ENCODE measurements at places on chromosomes 6 and 20.

DNA sequence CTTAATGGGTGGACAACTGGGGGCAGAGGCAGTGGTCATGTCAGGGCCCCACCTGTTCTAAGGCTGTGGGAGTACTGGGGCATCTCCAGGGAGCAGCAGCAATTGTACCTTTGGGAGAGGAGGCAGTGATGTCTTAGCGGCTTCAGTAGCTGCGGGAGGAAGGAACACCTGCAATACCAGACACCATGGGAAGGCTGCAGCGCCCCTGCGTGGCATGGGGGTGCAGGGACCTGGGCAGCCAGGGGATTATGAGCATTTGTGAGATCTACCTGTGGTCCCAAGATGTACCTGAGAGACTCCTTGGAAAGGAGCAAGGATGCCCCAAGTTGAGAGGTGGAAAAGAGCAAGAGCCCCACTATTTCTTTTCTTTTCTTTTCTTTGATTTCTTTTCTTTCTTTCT lies 112.1 kb upstream of the GPR6 start:
- no peak for DNase-seq

GRCh38 chr20:37846573-37846972 lies 56.4 kb upstream of the VSTM2L start:
- no peak for DNase-seq

GRCh38 chr20:18360635-18361034 lies 72.3 kb downstream of the ZNF133 start:
- DNase-seq: no peak

- no peak for DNase-seq
Observed at GRCh38 chr6:72861935-72862432, 240.1 kb downstream of the KCNQ5 start.

DNA sequence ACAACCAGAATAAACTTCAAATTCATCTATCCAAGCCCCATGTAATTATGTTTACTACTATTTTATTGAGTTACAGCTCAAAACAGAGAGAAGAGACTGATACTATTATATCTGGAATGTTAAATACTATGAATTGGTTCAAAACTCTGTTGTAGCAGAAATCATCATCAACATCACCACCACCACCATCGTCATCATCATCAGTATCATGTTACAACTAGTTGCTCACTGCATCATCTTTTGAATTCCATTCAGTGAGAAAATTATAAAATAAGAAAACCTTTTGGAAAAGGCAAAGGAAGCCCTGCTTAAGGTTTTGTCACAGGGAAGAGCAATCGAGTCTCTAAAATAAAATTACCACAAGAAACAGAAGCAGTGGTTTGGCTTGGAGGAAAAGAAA lies 36.2 kb upstream of the THEMIS start:
- no peak for DNase-seq

- DNase-seq: peak; percentile 40
Observed at GRCh38 chr6:111096246-111096645, 8.9 kb downstream of the SLC16A10 start.

DNA sequence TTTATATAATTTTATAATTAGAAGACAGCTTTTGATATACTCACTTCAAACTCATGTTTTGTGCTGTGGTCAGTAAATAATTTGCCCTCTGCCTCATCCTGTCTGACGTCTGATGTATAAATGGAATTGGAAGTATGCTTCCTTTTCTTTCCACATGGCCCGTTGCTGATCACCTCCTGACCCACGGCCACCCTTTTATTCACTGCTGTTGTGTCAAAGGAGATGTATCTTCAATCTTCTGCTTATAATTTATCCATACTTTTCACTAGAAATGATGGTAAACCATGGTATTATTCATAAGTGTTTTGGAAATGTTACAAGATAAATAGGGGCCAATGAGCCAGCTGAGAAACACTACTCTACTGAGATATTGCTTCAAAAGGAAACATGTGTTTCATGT lies 841.8 kb downstream of the PHF3 start:
- no peak for DNase-seq

- no peak for DNase-seq
Observed at GRCh38 chr20:17963114-17963897, 5.3 kb downstream of the SNX5 start.

- no peak for DNase-seq
Observed at GRCh38 chr20:62597416-62598115, 44.7 kb upstream of the SLCO4A1 start.

- no peak for DNase-seq
Observed at GRCh38 chr20:54014293-54014926, 56.0 kb downstream of the BCAS1 start.

GRCh38 chr20:33868595-33868994 lies 57.4 kb downstream of the CHMP4B start:
- DNase-seq: no peak

- DNase-seq: no peak
Observed at GRCh38 chr6:75029333-75029732, 176.5 kb downstream of the COL12A1 start.

GRCh38 chr6:7540595-7540994 lies 876 bp upstream of the DSP start:
- no peak for DNase-seq

DNA sequence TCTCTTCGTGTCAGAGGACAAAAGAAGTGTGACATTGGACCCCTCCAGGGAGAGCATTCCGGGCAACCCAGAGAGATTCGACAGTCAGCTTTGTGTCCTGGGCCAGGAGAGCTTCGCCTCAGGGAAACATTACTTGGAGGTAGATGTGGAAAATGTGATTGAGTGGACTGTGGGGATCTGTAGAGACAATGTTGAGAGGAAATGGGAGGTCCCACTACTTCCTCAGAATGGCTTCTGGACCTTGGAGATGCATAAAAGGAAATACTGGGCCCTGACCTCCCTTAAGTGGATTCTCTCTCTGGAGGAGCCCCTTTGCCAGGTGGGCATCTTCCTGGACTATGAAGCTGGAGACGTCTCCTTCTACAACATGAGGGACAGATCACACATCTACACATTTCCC lies 9.5 kb upstream of the BTN3A3 start:
- no peak for DNase-seq

GRCh38 chr6:2507016-2507415 lies 243.7 kb downstream of the MYLK4 start:
- no peak for DNase-seq

- no peak for DNase-seq
Observed at GRCh38 chr6:157753291-157753690, 69.8 kb upstream of the SNX9 start.

DNA sequence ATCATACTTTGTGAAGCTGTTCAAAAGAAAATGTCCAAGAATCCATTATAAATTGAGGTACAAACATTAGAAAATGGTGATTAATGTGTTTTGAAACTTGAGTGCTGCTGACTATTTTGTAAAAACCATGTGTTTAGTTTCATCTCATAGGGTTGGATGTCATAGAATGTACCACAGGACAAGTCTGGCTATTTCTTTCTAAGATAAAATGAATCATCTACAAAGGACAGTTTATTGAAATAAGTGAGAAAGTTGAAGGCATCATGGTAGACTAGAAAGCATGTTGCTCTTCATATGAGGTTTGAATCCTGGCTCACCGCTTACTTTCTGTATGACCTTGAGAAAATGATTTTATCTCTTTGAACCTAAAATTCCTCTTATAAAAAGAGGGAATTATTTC lies 29.2 kb upstream of the SMAP1 start:
- DNase-seq: no peak

GRCh38 chr6:36605560-36606391 lies 11.6 kb downstream of the SRSF3 start:
- DNase-seq: no peak

DNA sequence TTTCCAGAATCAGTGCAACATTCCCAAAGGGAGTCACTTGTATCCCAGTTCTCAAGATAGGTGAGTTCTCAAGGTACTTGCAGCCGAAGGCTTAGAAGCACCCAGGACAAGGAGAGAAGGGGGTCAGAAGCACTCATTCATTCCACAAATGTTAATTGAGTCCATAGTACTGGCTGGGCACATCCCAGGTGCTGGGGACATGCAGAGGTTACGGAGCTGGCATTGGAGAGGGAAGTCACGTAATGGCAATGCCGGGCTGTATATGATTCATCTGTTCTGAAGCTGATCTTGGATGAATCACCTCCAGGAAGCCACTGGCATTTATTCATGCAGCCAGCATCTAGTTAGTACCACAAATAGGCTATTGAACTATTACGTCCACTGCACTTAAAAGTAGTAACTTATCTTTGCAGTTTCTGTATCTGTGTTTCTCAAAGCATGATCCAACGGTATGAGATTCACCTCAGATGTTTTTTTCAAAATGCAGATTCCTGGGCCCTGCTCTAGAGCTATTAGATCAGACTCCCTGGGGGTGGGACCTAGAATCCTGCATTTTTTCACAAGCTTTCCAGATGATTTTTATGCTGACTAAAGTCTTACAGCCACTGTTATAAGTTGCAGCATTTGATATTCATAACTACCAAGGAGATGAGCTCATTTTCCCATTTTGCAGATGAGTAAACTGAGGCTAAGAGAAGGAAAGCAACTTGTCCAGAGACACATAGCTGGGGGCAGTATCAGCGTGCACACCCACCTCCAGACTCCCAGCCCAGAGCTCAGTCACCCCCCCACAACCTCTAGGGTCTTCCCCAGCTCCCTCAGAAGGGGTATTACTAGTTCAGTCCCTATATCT lies 44.1 kb upstream of the ID1 start:
- DNase-seq: no peak

DNA sequence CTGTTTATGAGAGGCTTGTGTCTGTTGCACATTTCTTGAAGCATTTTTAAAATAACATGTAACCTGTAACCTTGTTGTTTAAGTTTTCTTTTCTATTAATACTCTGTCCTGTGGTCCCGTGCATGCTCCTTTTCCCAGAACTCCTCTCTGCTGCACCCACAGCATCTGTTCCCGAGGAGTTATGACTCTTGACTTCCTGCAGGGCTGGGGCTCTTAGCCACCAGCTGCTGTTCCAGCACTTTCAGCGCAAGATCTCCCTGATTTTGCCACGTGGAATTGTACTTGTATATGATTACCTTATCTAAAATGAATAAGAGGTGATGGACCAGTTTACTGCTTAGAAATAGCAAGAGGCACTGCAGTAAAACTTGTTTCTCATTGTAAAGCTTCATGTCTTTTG lies 150.6 kb downstream of the QKI start:
- DNase-seq: no peak

DNA sequence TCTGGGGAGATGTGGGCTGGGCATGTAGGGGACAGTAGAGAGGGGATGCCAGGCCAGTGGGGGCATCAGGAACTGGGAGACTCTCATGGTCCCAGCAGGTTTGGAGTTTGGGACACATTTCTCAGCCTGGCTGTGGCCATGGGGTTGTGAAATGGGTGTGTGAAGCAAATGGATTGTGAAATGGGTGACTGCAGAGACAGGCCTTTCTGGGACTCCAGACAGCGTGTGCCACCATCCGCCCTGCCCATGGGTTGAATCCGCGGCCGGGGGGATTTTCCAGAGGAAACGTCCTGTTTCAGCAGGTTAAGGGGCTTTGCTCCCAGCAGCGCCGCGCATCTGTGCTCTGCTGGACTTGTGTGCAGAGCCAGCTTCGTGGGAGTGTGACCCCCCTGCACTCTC lies 3.7 kb upstream of the PMEPA1 start:
- no peak for DNase-seq

GRCh38 chr6:4374216-4374615 lies 238.8 kb upstream of the ECI2 start:
- DNase-seq: no peak

DNA sequence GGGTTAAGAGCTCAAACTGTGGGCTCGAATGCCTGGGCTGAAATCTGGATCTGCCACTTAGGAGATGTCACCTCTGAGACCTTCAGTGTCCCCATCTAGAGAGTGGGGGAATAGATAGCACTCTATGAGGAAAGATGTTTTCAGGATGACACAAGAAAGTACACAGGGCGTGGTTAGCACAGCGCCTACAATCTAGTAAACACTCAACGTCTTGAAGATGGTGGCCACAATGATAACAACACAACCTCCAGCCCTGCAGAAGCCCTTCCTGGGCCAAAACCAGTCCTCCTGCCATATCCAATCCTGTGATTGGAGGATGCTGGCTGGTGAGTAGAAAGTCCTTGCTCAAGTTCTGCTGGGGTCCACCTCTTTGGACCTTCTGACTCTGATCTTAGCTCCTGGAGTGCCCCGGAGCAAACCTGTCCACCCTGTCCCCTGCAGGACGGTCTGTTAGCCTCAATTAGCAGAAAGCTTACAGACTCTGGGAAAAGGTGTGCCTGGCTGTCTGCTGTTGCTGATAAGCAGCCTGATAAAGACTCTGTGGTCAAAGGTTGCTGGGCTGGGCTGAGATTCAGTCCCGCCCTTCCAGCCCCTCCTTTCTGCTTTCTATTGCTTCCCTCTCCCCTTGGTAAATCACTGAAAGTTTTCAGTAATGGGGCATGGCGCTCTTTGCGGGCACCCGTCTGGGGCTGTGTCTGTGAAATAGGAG lies 8.2 kb downstream of the EDN3 start:
- DNase-seq: no peak

DNA sequence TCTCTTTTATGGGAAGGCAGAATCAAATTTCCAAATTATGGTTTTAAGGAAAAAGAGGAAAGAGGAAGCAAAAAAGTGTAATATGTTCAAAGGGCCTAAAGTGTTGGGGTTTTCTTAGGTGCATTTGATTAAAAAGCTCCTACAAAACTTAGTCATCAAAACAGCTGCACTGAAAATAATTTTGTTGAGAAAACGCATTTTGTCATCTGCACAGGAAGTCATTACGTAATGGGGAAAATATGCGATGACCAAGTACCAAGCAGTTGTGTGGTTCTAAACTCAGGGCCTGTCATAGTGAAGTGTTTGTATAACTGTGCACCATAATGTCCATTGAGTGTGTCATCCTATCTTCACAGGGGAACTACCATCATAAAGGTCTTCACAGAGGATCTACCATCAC lies 15.6 kb downstream of the HAO1 start:
- DNase-seq: no peak

DNA sequence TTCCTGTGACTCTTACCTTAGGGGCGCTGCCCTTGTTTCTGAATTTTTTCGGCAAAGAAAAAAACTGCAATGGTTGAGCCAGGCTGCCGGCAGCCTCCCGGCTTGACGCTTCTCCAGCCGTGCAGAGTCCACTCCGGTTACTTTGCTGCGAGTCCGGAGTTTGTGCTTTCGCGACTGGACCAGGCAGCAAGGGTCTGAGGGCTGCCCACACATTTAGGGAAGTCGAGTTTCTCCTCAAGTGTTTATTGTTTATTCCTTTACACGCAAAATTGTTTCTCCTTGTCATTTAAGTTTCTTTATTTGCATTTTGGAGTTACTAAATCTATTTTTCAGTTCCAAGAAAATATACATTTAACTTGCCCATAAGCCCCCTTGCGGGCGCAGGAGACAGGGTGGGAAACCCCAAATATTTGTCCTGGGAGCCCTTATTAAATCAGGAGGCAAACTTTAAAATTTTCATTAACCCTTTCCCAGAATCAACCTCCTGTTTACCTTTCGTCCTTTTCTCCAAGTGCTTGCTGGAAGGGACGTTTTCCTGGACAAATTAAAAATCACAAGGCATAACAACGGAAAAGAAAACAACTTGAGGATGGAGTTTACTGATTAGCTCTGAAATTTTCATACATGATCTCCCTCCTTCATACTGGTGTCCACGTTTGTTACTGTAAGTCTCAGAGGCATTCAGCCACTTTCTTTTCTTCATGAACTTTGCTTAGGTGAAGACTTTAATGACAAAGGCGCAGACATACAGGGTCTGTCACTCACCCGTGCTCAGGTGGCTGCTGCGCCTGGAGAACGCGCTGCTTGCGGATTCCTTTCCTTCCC lies 1.7 kb upstream of the PDE10A start:
- DNase-seq: no peak

GRCh38 chr20:36425166-36425565 lies 116.2 kb upstream of the MYL9 start:
- no peak for DNase-seq
